ENCODE measurements at places on chromosomes 16 and 17. TPM values are rescaled to one million over a fixed set of nuclear protein-coding genes. Genes with fewer than 3 reads are reported as not detected.

IRX3 gene
- total RNA-seq: not detected

ACSM2A gene
- not detected for total RNA-seq

TMEM220 gene
- 29.8 TPM for total RNA-seq

DNA sequence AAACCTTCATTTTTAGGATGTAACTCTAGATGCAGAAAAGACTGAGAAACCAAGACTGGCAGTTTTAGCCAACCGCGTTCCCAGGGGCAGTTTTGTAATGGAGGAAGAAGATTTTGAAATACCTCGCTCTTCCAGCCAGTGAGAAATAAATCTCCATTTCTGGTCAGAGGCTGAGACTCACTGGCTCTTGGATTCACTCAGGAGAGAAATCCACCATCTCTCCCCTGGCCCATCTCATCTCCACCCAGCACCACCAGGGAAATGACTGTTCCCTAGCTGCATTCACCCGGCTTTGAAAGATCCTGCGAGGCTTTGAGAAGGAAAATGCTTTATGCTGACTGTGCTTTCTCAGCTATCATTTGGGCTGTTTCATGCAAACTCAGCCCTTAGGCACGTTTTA lies 185.2 kb downstream of the SOX9 start:
- H3K27ac ChIP-seq: no peak overlapping the region
- peaks cover 5% of the 10 kb centered on the region for H3K4me1 ChIP-seq
- H3K36me3 ChIP-seq: no peaks in the 10 kb centered on the region
- H3K4me3 ChIP-seq: no peak overlapping the region
- no peak for DNase-seq

DNA sequence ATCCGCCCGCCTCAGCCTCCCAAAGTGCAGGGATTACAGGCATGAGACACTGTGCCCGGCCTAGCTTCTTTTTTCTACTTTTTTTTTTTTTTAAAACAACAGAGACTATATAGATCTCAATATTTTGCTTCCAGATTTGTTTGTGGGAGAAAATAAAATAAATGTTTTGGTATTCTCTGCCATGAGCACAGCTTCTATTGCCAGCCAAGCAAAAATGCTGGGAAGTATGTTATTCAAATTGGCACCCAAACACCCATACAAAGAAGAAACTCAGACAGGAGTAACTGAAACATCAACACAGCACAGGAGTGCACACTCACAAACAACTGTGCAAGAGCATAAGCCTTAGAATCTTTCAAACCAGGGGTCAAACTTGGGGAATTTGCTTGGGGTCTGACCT lies 37.2 kb upstream of the CLEC3A start:
- no peak overlapping the region for H3K27ac ChIP-seq
- no peaks in the 10 kb centered on the region for H3K36me3 ChIP-seq
- H3K4me1 ChIP-seq: no peaks in the 10 kb centered on the region
- no peaks in the 10 kb centered on the region for H3K27me3 ChIP-seq
- no peak overlapping the region for H3K4me3 ChIP-seq

- H3K36me3 ChIP-seq: no peaks in the 10 kb centered on the region
- no peak overlapping the region for H3K27ac ChIP-seq
- no peak overlapping the region for H3K4me3 ChIP-seq
- no peaks in the 10 kb centered on the region for H3K27me3 ChIP-seq
- no peak for DNase-seq
- no peaks in the 10 kb centered on the region for H3K4me1 ChIP-seq
Observed at GRCh38 chr17:59254742-59255141, 34.4 kb downstream of the GDPD1 start.

GRCh38 chr17:81153340-81153803 lies 11.9 kb upstream of the PVALEF start:
- no peaks in the 10 kb centered on the region for H3K36me3 ChIP-seq
- H3K27me3 ChIP-seq: no peaks in the 10 kb centered on the region
- no peaks in the 10 kb centered on the region for H3K4me1 ChIP-seq
- no peak overlapping the region for H3K4me3 ChIP-seq
- DNase-seq: peak; percentile 65

DNA sequence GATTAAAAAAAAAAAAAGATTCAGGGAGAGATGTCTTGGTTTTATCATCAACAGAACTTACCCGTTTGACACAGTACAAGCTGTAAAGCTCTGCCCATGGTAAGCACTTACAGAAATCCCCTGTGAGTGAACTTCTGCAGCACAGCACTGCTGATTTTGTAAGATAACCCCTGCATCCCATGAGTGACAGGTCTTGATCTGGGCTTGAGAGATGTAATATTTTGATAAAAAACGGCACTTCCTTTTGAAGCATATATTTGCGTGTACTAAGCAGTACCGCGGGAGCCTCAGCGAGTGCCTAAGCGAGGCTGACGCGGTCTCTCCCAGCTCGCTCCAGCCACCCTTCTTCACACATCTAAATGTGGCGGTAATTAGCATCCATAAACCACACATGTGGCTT lies 50.5 kb downstream of the IKZF3 start:
- H3K4me1 ChIP-seq: no peaks in the 10 kb centered on the region
- peak; percentile 70 for DNase-seq
- no peaks in the 10 kb centered on the region for H3K36me3 ChIP-seq
- H3K27me3 ChIP-seq: no peaks in the 10 kb centered on the region
- peak overlapping the region; percentile 44 for H3K27ac ChIP-seq
